Stimulated activated CD8-positive, alpha-beta memory T cell treated with anti-CD3 and anti-CD28 coated beads, Interleukin-12 subunit alpha, Interleukin-12 subunit beta, amount 100 ng/mL, for 1 hour (primary cell): ENCODE measurements at places on chromosomes 1 and 21.

GRCh38 chr21:33189824-33190223 is 39.9 kb upstream of the IFNAR2 start:
- DNase-seq = no peak

GRCh38 chr1:39575191-39576015 is 1.2 kb downstream of the PABPC4 start:
- no peak for DNase-seq

DNA sequence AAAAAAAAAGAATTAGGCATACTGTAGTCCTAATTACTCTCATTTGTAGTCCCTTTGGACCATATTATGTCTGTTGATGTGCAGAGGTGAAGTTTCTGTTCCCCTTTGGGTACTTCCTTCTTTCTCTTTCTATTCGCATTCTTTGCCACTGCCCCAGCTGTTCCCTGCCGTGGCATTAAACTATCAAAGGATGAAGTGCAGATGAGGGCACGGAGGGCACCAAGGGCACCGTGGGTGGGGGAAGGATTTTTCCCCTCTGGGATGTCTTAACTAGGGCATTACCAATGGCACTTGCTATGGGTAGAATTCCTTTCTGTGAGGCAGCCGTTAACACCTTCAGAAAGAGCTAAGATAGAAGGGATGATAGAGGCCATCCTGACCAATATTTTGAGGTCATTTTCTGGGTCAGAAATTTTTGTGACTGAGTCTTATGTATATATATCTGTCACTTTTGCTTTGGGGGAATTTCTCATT is 4.9 kb upstream of the MAPKAPK2 start:
- no peak for DNase-seq

DNA sequence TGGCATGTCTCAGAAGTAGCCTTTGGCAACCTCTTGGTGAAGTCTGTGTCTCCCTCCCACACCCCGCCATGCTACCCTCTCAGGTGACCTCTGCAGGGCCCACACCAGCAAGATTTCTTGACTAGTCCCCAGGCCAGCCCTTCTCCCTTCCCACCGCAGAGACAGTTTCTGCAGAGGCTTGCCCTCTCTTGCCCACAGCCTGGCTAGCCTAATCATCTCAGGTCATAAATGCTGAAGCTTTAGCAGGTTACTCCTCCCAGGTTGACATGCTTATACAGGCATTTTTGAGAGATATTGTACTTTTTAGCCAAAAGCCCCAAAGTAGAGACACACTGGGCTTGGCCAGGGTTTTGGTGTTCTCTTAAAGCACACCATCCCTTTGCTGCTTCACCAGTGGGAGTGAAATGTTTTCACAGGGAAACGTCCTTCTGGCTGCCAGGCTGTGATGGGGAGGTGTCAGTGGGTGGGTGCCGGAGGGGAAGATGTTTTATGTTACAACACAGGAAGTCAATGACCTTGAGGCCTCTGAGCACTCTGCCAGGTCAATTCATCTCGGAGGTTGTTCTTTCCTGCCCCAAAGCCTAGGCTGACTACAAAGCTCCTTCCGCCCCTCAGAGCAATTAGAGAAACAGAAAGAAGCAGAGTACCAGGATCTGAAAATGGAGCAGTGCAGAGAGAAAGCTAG is 58.5 kb downstream of the STYXL2 start:
- no peak for DNase-seq

DNA sequence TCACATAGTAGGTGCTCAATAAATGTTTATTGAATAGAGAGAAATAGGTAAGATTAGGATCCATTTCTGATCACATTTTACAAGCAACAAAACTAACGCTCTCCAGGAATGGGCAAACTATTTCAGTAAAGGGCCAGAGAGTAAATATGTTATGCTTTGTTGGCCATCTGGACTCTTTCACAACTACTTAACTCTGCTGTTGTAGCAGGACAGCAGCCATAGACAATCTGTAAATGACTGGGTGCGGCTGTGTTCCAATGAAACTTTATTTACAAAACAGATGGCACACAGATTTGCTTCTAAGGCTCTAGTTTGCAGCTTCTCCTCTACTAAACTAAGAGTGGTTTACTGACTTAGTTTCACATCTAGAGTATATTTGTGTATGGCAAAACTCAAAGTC is 83.0 kb upstream of the BACH1 start:
- DNase-seq = no peak

DNA sequence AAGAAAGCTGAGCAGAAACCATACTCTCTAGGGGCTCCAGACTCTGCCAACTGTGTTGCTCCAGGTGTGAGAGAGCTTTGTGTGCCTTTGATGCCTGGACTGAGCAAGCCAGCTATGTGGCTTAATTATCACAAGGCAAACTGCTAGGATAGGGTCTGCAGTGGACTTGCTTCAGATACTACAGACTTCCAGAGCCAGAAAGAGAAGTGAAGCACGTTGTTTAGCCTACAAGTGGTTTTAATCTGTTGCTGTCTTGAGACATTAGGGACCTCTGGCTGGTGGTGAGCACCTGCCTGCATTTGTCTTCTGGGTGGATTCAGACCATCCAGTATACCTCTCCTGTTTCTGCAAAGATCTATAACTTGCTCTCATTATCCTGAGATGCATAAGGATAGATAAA is 353.4 kb upstream of the PLXNA2 start:
- DNase-seq = no peak

DNA sequence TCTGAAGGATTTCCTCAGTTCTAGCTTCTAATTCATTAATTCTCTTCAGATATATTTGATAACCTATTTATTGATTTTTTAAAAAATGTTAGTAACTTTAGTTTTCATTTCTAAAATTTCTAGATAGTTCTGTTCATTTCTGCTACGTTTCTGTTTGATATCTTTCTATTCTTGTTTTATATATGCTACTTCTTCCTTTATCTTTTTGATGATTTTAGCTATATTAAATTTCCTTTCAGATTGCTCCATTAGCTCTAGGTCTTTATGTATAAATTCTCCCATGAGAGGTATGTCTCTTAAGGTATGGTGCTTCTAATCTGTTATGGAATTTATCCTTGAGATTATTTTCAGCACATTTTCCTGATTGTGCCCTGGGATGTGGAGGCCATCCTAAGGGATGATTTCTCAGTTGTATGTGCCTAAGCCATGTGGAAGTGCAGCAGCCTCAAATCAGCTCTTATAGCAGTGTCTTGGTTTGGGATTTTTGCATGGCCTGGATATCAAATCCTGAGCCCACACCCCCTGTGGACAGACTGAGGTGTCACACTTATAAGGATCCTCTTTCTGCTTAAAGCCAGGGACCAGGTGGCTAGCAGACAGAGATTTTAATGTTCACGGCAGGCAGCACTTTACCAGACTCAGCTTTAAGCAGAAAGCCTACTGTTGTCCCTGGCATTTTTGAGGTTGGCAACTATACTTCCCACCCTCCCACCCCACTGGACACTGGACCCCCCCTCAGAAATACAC is 6.2 kb upstream of the KCNQ4 start:
- DNase-seq = no peak

DNA sequence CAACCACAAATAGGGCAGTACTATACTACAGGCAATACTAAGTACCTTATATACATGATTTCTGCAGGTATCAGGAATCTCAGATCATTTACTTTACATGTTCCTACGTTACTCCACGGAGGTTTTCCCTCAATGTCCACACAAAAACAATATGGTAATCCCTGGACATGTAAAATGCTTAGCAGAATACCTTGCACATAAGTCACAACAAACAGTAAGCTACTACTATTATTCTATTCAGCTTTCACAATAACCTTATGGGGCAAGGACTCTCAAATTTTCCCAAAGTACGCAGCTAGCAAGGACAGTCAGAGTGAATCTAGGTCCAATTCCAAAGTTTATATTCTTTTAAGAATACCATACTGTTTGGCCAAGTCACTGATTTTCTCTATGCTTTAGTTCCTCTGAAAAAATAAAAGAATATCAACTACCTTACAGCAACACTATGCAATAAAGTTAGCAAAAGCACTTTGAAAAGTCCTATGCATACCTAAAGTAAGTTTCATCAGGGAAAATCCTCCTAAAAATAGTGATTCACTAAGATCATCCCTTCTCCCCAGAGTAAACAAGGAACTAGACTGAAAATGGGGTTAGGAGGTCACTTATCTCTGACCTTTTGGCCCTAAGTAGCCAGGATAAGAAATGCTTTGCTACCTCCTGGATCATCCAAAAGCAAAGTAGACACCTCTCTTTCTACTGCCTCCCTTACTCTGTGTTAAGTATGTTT is 67.4 kb downstream of the LUZP1 start:
- DNase-seq = no peak

DNA sequence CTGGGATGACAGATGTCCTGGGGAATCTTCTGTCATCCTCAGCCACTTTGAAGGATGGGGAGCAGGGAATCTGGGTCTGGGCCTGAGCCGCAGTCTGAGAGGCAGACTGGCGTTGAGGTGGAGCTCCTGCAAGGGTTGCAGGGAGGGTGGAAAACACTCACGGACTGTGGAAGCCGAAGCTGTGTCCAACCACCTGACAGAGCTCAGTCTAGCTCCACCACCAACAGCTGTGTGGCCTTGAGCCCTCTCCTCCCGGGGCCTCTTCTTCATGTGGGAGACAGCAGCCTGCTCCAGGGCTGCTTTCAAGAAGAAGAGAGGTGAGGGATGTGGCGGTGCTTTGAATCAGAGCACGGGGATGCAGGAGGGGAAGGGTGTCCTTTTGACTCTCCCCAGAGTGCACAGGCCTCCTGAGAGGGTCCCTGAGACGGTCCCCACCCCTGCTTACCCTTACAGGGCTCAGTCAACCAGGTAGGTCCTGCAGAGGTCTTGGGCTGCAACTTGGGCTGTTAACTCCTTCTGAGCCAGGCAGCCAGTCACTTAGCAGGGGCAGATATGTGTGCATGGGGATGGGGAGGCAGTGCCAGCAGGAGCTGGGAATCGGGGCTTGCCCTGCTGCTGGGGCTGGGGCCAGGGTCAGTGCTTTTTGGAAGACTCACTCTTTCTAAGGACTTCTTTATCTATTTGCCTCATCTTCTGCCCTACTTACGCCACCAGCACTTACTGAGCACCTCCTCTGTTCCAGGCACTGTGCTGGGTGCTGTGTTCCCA is 216.3 kb downstream of the PTPRU start:
- DNase-seq = no peak

DNA sequence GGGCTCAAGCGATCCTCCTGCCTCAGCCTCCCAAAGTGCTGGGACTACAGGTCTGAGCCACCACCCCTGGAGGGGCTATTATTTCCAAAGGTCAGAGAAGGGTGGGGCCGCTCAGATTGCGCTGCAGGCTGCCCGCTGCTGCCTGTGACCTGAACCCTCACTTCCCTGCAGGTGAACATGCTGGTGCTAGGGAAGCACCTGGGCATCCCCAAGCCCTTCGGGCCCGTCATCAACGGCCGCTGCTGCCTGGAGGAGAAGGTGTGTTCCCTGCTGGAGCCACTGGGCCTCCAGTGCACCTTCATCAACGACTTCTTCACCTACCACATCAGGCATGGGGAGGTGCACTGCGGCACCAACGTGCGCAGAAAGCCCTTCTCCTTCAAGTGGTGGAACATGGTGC is 8.6 kb upstream of the PADI6 start:
- no peak for DNase-seq

DNA sequence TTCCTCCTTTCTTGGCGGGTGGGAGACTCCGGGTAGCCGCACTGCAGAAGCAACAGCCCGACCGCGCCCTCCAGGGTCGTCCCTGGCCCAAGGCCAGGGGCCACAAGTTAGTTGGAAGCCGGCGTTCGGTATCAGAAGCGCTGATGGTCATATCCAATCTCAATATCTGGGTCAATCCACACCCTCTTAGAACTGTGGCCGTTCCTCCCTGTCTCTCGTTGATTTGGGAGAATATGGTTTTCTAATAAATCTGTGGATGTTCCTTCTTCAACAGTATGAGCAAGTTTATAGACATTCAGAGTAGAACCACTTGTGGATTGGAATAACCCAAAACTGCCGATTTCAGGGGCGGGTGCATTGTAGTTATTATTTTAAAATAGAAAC is 2.5 kb downstream of the OLIG2 start:
- DNase-seq = no peak

DNA sequence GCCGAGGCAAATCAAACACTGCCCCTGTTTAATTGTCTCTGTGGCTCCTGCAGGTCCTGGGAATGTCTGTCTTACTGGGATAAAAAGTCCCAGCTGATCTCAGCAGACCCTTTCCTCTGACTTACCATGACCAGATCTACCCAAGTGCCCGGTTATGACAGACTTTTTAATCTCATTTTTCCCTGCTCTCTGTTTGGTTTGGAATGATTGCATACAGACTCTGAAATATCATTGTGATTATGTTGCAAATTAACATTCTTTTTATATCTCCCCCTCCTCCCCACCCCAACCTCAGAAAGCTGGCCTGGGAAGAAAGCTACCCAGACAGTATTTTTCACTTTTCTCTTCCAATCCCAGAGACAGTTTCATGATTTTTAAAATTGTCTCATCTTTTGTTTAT is 16.3 kb downstream of the RAB7B start:
- no peak for DNase-seq

DNA sequence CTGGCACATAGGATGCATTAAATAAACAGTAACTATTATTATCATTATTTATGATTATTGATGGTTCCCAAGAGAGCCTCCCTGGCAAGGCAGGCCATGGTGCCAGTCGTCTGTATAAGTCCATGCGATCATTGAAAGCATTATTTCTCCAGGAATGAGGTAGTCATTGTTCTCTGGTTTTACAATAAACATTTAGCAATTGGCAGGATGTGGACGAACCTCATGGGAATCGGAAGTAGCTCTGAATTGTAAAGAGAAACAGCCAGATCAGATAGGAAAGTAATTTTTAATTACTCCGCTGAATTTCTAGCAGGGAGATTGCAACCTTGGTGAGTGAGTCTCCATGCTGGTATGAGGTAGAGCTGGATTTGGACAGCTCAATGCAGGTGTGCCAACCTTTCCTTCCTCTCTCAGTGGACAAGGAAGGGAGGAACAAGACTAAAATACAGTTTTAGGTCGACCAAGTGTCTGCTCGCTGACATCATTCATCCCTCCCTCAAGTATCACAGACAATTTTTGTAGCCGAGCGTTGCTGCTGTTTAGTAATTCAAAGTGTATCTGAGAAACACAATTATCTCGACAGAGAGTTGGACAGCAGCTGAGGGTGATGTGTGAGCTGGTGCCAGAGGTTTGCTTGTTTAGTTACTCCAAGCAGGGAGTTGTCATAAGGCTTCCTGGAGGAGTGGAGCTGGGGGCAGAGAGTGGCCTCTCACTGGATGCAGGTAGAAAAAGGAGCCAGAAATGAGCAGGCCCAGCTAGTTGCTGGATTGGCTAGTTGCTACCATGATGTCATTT is 250.8 kb downstream of the KCNJ6 start:
- no peak for DNase-seq
